ENCODE measurements at places on chromosomes 7 and 10.

DNA sequence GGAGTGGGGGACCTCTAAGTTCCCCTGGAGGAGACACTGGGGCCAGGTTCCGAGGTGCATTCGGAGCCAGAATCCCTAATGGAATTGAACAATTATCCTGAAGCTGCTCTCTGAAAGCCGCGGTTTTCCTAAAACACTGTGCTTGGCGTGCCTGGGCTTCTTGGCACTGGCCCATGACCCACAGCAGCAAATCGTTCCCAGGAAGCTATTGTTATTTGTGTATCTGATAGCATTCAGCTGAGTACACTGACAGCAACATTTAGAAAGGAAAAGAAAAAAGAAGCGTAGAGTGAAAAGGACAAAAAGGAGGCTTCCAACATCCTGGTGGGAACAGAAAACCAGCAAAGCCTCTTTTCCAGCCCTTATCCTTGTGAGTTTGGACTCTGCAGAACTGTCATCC, 339.8 kb downstream of the FRMD4A start:
- DNase-seq, result no peak

DNA sequence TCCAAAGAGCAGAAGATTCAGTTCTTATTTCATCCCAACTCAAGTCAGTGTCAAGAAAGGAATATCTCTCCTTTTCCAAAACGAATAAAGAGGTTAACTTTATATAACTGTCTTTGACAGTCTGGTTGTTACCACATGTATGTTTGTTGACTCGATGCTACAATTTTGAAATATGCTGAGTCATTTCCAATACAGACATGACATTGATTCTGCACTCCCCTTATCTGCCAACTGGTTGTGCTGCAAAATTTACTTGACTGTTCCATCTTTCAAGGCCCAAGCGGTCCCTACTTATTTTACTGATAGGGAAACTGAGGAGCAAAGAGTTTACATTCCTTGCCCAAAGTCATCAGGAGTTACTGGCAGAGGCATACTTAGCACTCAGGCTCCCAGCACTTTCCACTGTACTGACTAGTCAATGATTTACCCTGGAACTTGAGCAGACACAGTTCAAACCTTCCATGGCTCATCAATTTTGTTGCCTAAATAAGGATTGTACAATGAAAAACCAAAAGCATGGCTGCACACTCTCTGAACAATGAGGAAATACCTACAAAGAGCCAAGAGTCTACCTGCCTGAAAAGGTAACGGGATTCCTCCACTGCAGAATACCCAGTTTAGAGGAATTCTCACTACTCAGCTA, 52.8 kb downstream of the ABLIM1 start:
- DNase-seq, result no peak

DNA sequence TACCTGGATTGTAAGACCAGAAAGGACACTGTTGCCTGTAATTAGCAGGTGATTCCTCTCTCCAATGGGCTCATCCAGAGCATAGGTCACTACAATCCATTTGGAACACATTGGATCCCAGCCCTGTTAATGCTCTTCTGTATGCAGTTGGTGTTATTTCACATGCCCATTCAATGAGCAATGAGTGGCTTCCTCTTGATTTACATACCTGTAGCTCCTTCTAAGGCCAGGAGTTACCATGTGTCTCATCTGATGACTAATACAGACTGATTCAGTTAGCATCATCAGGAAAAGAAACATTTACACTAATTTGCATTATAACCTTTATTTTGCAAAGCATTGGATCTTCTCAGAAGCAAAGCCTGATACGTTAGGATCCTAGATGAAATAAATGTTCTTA, 83.1 kb upstream of the NPVF start:
- DNase-seq, result no peak

DNA sequence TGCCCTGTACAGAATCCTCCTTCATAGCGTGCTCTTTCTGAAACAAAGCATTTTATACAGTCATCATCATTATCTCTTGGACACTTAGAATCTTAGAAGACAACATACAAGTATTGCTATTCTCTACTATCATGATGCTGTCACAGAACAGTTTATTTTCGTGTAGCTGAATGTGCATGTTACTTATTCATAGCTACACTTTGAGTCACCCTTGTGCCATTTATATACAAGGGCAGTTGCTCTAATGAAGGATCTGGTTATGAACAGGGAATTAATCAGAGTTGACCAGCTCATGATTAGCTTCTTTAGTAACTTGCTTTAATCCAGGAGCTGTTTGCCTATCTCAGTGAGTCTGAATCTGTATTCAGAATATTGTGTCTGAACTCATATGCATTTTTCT, 11.2 kb downstream of the CASP2 start:
- no peak for DNase-seq

- DNase-seq, result no peak
Measured at GRCh38 chr10:24415455-24416125, 206.7 kb downstream of the KIAA1217 start.

All from CD4-positive, alpha-beta T cell treated with Interferon gamma for 1 hour (primary cell).